Hematopoietic multipotent progenitor cell (in vitro differentiated cells): ENCODE measurements at places on chromosomes 1 and 21. TPM values are rescaled to one million over a fixed set of nuclear protein-coding genes. Genes with fewer than 3 reads are reported as not detected.

- peak; percentile 46 for DNase-seq
Observed at GRCh38 chr1:6783221-6783620, 2.0 kb upstream of the CAMTA1 start.

DNA sequence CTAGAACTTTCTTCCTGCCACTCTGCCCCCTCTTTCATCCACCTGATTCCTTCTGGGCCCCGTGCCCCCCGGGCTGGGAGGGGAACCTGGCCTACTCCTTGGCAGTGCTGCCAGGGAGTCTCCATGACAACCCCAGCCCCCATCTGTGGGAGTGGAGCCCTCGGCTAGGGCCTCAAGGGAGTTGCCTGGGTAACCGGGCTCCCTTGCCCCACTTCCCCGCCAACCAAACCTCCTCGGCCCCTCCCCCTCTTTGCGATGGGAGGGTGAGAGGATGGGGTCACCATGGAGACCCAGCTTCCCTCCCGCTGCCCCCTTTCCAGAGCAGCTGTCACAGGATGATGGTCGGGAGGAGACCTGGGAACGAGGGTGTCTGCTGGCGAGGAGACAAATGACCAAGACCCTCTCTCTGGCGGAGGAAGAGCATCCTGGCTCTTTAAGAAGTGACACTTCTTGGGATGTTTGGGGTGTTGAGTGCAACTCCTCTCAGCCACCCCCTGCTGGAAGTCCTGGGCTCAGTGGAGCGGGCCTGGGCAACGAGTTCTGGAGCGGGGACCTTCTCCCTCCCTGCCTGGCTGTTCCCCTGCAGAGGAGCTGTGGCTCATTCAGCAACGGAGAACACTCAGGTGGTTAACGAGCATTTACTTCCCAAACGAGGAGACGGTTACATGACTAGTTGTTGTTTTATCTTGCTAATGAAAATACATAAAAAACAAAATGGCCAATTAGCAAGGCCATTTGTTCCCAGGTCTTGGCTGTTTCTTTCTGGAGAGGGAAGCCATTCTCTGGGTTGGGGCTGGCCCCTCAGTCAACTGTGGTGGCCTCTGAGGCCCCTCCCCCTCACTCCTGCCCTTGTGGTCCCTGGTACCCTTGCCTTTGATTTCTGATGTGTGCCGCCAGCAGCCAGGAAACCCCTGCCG lies 82.8 kb downstream of the UBIAD1 start:
- DNase-seq: no peak

The BRINP3 gene
- under 0.01 TPM for total RNA-seq

The COL8A2 gene
- total RNA-seq: 0.81 TPM

- DNase-seq: no peak
Observed at GRCh38 chr1:29574871-29575270, 338.5 kb downstream of the PTPRU start.

DNA sequence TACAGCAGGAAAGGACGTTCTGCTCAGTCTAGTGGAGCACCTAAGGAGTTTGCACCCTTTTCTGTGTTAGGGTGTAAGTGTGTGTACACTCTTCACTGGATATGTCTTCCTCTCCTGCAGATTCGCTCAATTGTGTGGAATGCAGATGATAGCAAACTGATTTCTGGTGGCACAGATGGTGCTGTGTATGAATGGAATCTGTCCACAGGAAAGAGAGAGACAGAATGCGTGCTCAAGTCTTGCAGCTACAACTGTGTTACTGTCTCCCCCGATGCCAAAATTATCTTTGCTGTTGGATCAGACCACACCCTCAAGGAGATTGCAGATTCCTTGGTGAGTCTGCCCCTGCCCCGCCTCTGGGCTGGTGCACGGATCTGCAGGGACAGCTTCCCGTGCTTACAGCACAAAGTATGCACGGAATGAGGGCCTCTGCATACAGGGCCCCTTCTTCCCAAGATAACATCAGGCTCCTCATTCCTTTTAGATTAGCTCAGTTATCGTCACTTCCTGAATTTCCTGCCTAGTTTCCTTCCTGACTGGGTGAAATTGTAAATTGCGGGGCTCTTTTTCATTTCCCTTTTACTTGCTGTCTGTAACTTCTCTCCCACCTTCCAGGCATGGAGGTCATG lies 34.6 kb downstream of the CFAP57 start:
- DNase-seq: no peak

DNA sequence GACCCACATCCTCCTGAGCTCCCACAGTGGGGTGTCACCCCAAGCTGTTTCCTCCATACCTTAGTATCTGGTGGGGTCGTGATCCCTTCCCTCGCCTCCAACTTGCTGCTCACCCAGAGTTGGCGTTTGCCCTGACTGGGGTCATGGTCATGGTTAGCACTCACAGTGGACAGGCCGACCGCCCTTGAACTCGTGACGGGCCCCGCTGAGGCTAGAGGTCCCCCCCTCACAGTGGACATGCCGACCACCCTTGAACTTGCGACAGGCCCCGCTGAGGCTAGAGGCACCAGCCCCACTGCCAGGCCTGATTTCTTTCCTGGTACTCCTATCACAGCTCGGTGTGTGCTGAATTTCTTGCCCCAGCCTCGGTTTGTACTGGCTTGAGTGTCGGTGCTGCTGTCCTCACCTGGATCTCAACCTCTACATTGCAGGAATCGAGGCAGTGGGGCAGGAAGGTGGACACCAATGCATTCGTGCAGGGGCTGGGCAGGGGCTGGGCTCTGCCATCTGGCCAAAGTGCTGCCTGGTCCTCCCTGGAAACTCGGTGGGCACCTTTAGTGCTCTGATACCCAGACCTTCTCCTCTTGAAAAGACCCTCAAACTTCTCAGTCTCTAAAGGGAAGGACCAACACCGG lies 37.5 kb upstream of the AJAP1 start:
- no peak for DNase-seq

DNA sequence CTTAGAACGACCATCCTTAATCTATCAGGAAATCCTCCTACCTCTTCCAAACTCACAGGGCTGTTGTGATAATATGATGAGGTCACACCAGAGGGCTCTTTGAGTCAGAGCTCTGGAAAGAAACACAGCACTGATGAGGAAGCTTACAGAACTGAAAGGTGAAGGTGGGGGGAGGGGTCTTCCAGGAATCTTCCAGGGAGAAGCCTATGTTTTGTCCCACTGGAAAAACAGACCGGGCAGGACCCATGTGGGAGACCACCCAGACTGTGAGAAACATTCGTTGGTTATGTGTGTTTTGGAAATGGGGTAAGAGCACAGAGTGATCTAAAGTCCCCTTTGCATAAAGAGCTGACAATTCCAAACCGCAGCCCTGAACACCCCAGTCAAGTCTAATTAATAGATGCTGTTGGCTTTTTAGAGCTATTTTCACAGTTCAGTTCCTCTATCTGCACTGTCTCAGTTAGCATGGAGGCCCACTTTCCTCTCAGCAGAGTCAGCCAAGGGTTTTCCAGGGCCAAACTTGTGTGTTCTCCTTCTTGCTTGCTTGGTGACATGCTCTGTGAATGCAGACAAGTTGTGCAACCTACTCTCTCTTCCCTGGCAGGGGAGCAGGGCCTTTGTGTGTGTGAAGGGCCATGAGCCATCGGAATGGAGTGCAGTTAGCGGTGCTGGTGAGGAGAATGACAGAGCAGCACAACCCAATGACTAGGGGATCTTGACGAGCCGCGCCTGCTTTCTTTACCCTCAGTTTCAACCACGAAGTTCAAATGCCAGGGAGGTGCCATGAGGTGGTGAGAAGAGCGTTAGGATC lies 12.3 kb downstream of the PHLDA3 start:
- peak; percentile 54 for DNase-seq

DNA sequence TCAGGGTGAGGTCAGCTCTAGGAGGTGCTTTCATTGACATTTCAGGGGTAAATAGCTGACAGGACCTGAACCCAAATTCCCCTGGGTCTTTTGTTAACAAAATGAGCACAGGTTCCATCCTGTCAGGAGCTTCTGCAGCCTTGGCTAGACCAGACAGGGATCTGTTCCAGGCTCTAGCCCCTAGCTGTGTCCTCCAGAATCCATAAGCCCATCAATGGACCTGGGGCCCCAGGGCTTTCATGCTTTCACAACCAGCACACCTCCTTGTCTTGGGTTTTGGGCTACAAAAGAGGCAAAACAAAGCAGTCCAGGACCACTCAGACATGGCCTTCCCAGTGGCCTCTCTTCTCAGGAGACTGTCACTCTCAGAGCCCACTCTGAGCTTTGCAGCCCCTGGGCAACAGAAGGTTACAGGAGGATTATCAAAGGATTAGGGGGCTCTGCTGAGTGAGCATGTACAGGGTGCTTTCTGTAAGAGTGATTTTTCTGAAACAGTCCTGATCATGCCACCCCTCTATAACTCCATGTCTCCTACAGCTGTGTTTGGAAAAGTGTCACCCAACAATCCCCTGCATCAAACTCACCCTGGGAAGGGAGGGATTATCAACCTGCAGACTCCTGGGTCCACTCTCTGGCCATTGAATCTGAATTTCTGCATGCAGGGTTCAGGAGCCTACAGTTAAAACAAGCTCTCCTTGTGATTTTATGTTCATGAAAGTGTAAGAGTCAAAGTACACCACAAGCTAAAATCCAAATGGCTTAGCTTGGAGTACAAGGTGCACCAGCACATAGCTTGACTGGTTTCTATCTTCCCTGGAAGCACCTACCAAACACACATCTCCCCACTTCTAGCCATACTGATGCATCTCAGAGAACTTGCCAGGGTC lies 67.7 kb upstream of the GCLM start:
- DNase-seq: no peak

DNA sequence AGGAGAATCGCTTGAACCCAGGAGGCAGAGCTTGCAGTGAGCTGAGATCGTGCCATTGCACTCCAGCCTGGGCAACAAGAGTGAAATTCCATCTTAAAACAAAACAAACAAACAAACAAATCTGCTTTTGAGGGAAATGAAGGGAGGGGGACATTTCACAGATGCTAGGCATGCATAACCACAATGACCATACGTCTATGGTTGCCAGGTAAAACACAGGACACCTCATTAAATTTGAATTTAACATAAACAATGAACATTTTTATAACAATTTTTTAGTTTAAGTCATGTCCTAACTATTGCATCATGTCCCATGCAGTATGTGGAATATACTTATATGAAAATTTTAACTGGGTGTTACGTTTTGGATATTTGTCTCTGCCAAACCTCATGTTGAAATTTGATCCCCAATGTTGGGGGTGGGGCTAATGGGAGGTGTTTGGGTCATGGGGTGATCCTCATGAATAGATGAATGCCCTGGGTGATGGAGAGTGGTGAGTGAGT lies 31.0 kb upstream of the ZBTB18 start:
- no peak for DNase-seq

The OR2T5 gene
- total RNA-seq: not detected

The KRTAP10-10 gene
- total RNA-seq: not detected

The OR2AK2 gene
- 3.2 TPM for total RNA-seq

The GJA9 gene
- not detected for total RNA-seq

The CELA2B gene
- total RNA-seq: not detected
